Stimulated activated CD8-positive, alpha-beta memory T cell treated with anti-CD3 and anti-CD28 coated beads, Interleukin-7, amount 100 ng/mL, for 24 hours (primary cell): ENCODE measurements at places on chromosomes 1 and 21.

DNA sequence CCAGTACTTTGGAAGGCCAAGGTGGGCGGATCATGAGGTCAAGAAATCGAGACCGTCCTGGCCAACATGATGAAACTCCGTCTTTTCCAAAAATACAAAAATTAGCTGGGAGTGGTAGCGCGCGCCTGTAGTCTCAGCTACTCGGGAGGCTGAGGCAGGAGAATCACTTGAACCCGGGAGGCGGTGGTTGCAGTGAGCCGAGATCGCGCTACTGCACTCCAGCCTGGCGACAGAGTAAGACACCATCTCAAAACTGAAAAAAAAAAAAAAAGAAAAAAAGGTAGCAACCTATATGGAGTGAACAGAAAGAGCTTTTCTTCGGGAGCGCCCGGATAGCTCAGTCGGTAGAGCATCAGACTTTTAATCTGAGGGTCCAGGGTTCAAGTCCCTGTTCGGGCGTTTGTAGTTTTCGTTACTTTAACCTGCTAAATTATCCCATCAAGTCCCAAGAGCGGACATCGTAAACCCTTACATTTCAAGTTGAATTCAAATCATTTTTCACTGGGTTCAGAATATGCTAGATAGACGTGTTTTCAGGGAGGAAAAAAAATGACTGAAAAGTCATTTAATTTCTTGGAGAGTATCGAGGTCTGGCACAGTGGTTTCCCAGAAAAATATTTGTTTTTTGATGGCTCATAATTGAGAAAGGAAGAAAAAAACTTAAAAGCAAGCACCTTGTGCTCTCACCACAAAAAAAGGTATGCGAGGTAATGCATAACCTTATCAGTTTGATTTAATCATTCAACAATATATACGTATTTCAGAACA lies 9.8 kb upstream of the MDM4 start:
- DNase-seq = peak; percentile 49

- DNase-seq = no peak
Measured at GRCh38 chr1:100009458-100009857, 39.7 kb downstream of the SLC35A3 start.

- DNase-seq = no peak
Measured at GRCh38 chr1:42784946-42785693, at the start of gene TMEM269. Gene TMEM269, plus strand, starts transcription at chr1:42784991. Its CDS starts 4,903 bp downstream, at chr1:42789894.

DNA sequence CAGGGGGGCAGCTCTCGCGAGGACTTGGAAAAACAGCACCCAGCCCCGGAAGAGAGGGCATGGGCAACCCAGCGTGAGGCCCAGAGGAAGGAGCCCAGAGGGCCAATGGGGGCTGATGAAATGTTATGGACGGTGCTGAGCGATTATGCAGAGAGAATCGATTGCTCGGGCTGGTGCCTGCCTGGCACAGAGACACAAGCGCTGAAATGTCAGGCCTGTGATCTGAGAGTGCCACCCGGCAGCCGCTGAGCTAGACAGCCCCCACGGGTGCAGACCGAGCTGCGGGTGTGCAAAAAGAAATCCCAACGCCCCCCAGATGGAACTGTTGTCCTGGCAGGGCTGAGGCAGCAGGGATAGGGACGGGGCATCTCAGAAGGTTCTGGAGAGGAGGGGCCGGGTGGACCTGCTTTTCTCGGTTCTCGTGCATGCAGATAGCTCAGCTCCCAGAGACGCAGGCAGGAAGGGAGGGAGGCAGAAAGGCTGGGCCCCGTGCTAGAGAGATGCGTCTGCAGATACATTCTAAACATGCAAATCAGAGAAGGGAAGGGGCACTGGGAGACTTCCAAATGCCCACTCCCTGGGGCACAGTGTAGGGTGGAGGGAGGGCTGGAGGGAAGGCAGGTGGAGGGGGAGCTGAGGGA lies 41.5 kb downstream of the TAS1R2 start:
- DNase-seq = no peak

DNA sequence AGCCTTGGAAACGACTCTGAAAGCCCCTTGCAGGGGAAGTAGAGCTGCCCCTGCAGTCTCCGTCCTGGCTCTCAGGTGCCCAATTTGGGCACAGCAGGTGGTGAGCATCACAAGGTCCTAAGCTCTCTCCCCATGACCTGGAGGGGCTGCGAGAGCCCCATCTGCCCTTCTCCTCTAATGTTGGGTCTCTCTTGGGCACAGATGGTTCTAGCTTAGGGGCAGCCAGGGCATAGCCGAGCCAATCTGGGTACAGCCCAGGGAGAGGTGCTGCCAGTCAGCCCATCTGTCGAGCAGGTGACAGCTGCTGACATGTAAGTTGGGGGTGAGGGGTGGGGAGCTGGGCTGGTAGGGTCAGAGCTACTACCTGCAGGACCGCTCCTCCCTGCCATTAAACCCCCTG lies 50.7 kb downstream of the SYT2 start:
- DNase-seq = no peak

DNA sequence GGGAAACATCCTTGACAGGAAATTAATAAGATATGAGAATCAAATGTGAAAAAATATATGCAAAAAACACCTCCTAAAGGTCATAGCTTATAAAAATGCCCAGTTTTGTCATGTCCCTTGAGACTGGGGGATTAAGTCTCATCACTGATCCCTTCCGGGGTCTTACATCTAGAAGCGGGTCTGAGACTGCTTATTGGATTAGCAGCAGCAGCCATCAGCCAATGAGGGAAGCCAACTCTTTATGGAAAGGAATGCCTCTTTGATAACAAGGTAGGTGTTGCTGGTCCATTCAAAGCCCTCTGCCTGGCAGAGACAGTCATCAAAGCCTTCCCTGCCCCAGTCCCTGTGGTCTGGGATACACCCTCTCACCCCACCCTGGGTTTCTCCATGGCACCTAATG lies 3.9 kb upstream of the CACNA1S start:
- DNase-seq = no peak

DNA sequence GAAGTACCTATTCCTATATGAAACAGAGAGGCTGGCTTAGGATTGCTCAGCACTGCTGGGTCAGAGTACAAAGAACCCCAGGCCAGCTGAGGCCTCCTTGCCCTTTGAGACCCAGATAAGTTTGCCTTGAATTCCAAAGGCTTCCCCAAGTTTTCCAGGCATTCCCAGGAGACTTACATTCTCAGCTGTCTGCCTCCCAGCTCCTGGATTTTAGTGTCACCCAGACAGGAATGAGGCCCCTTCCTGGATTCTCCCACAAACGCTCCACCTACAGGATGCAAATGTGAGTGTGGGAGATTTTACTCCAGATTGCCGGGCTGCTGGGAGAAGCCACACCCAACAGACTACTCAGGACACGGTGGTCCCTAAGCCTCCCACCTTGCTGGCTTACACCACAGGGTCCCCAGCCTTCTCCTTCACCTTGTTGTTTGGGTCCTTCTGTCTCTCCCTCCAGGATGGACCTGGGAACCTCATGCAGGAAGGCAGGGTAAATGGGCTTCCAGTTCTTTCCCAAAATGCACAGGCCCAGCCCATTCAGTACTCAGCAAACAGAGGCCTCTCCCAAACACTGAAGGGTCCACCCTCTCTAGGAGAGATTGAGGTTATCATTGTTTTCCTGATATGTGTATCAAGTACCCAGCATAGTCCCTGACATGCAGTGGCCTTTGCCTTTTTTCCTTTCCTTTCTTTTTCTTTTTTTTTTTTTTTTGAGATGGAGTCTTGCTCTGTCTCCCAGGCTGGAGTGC lies 10.6 kb downstream of the RHBG start:
- DNase-seq = no peak

- DNase-seq = no peak
Measured at GRCh38 chr1:8011016-8011415, 15.1 kb downstream of the ERRFI1 start.

GRCh38 chr1:110951161-110951560 lies 12.6 kb downstream of the LRIF1 start:
- DNase-seq = no peak

GRCh38 chr1:24705260-24706073 lies 39.8 kb upstream of the CLIC4 start:
- DNase-seq = no peak

GRCh38 chr1:209569455-209570207 lies 13.9 kb upstream of the CAMK1G start:
- peak; percentile 55 for DNase-seq

DNA sequence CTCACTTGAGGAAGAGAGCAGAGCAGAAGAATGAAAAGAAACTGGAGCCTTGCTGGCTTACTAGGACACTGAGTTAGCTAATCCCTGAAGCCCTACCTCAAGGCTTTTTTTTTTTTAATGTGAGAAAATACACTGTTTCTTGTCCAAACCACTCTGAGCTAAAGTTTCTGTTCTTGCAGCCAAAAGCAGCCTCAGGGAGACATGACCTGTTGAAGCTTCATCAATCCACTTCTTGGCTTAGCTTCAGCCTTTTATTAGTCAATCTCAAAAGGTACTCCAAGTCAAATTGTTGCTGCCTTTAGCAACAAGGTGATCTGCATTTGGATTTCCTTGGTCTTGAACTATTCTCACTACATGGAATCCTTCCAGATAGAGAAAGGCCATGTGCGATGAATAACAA lies 33.7 kb downstream of the CCDC185 start:
- DNase-seq = no peak

DNA sequence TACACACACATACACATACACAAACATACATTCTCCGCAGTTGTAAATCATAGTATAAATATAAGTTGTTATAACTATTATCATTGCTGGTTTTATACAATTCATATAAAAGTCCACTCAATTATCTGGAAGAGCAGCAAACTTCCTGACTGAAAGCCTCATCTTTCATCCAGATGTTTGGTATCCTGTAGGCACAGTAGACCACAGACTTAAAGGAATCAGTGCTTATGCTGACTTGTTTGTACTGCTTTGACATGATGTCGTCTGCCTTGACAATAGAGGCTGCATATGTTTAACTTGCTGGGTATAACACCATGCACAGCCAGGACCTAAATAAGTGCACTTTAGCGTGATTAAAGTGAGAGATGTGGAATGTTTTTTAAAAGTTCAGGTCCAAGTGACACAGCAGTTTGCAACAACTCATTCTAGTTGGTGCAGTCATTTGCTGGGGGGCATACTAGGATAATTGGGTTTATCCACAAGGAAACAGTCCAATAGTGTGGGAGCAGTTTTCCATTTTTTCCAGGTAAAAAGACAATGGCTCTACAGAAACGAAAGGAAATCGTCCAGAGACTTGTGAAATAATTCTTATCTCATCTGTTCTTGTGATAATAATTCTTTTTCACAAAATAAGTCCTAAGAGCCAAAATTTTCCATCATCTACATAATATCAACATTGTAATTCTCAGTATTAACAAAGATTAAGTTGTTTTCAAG lies 110.3 kb upstream of the TSPAN2 start:
- DNase-seq = no peak

DNA sequence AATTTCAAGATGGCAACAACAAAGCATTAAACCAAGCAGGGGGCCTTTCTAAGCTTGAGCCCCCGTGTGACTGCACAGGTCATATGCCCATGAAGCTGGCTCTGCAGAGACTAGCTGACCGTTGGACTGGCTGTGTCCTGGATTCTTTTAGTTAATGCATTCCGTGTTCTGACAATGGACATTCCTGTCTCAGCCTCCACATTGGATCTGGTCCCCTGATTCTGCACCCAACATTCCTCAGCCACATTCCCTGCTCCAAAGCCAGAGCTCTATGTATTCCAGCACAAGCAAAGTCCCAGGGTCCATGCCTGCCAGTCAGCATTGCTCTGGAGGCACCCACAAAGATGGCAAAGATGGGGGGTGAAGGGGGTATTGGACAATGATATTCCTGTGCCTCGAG lies 5.1 kb upstream of the NAV1 start:
- DNase-seq = no peak

DNA sequence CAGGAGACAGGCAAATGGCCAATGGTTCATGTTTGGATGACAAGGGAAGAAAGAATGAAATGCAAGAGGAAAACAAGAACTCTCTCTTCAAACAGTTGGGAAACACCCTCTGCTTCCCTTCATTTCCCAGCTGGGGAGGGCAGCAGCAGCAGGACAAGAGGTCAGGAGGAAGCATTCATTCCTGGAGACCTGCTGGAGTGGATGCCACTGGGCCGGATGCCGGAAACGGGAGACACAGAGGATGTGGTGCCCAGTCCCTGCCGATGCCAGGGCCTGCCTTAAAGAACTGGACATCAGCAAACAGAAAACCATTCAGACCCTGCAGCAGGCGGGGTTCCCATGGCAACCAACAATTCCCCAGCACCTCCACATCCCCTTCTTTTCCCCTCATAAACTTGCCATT lies 102.3 kb upstream of the ZNF648 start:
- DNase-seq = no peak

DNA sequence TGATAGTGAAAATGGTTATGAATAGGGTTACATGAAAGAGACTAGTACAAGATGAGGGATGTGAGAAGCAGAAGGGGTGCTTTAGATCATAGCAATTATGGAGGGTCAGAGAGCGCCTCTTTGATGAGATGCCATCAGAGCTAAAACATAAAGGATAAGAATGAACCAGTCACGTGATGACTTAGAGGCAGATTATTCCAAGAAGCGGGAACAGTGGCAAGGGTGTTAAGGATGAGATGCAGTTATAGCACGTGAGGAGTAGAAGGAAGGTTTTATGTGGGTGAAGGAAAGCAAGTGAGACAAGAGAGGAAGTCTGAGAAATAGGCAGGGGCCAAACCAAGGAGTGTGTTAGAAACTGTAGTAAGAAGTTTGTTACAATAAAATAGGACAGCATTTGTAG lies 360.1 kb downstream of the DPYD start:
- no peak for DNase-seq

GRCh38 chr1:198530953-198531352 lies 9.5 kb downstream of the ATP6V1G3 start:
- DNase-seq = no peak

- no peak for DNase-seq
Measured at GRCh38 chr1:224535641-224536040, 80.5 kb upstream of the CNIH3 start.

DNA sequence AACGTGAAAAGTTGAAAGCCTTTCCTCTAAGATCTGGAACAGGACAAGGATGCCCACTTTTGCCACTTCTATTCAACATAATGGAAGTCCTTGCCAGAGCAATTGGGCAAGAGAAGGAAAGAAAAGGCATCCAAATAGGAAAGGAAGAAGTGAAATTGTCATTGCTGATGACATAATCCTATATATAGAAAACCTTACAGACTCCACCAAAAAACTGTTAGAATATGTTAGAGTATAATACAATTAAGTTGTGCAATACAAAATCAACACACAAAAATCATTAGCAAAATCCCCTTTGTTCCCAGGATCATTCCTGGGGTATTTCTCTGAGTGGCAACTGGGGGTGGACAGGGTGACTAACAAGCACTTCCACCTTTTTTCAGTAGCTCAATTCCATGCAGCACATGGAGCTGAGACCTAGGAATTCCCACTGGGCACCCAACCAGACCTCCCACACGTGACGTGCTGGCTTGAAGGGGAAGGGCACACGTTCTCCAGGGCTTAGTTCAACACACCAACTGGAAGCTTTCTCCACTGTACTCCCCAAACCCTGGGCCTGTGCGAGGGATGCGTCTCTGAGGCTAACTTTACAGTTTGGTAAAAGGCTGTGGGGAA lies 9.6 kb downstream of the STUM start:
- DNase-seq = no peak

- no peak for DNase-seq
Measured at GRCh38 chr21:35465741-35466140, 416.6 kb upstream of the RUNX1 start.

GRCh38 chr1:207021139-207021861 lies 11.3 kb downstream of the C1orf116 start:
- no peak for DNase-seq
